Muscle of leg (tissue), 16 donors: ENCODE measurements at places on chromosomes 6 and 20. TPM values are rescaled to one million over a fixed set of nuclear protein-coding genes. Genes with fewer than 3 reads are reported as not detected.

Gene SLC35D3
- not detected for total RNA-seq

Gene PKIB
- 1.6 TPM for total RNA-seq

Gene ENPP5
- 4.7 TPM for total RNA-seq

Gene GPX5
- total RNA-seq, result not detected

Gene KIAA1586
- total RNA-seq, result 11.8 TPM

Gene LY6G6D
- 0.58 TPM for total RNA-seq

Gene ZSCAN23
- total RNA-seq, result 5.5 TPM

Gene IPCEF1
- total RNA-seq, result 1.4 TPM

Gene WFDC5
- not detected for total RNA-seq

Gene SPATS1
- not detected for total RNA-seq

GRCh38 chr6:95847061-95847460 is 168.7 kb upstream of the FUT9 start:
- no peak for DNase-seq

DNA sequence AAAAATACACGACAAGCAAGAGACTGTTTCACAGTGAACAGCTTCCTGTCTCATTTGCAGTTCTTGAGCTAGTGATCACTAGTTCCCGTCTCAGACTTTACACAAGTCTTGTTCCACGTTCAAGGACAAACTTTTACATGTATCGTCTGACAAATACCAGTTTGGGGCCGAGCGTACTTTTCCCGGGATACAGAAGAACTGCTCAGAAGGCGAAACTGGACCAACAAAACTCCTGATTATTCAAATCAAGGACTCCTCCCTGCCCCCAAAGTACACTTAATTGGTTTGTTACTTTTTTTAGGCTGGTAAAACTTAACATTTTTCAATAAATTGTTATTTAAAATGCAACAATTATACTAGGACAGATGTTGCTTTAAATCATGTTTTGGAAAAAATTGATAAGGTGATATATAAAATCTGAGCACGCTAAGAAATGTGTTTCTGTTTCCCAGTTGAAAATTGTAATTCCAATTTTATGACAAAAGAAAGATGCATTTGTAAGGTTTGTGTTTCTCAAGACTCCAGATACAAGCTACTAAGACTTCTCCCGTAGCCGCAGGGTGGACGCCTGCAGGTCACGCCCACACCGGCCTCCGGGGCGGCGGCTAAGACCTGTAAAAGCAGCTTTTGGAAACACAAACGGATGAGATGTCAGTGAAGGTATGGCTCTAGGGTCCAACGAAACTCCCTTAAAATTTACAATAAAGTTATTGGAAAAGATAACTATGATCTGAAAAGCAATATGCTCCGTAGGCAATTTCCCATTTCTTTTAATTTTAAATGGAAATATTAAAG is 16.8 kb upstream of the TCFL5 start:
- DNase-seq, result no peak

GRCh38 chr20:47493963-47494293 is 7.8 kb upstream of the NCOA3 start:
- no peak for DNase-seq

GRCh38 chr6:72825315-72825911 is 203.5 kb downstream of the KCNQ5 start:
- DNase-seq, result no peak

GRCh38 chr6:24916496-24916895 is 19.3 kb downstream of the RIPOR2 start:
- DNase-seq, result no peak

GRCh38 chr6:88780714-88781389 is 182.6 kb downstream of the RNGTT start:
- peak; percentile 73 for DNase-seq

GRCh38 chr6:156718647-156719394 is 58.4 kb upstream of the ARID1B start:
- DNase-seq, result peak; percentile 13

DNA sequence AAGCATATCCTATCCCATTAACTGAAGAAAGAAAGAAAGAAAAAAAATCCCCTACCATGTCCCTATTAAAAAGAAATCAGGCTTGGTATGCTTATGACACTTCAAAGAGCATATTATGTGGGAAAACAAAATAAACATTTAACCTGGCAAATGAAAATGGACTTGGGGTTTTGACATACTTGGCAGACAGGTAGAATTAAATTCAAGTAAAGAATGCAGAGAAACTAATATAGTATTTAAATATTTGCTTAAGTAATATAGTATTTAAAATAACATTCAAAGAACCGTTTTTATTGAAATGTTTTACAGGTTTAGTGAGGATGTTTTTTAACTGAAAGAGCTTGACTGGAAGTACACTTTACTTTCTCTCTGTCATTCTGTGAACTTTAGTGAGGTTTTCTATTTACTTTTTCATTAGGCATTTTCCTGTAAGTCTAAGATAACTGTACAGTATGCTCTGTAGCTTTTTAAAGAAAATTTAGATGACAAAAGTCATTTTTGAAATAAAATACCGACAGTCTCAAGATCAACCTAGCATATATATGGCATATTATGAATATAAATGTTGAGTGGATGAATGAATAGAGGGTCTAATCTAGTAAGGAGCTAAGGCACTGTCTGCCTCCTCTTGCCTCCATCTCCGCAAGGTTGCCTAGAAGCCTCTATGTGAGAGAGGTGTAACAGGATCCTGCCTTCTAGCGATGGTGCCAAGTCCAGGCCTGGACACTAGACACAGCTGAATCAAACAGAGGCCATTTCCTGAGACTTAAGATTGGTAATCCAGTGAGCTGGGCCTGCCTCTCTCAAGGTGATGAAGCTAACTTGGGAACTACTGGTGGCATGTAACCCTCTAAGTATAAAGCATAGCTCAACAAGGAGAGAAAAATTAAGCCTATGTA is 344.4 kb upstream of the RUNX2 start:
- no peak for DNase-seq

GRCh38 chr20:10172998-10173655 is 45.5 kb upstream of the SNAP25 start:
- no peak for DNase-seq

- no peak for DNase-seq
These were observed 243.0 kb downstream of the BMP2 start for GRCh38 chr20:7010527-7010926.

GRCh38 chr6:15389084-15389764 is 143.4 kb downstream of the JARID2 start:
- DNase-seq, result peak; percentile 58

DNA sequence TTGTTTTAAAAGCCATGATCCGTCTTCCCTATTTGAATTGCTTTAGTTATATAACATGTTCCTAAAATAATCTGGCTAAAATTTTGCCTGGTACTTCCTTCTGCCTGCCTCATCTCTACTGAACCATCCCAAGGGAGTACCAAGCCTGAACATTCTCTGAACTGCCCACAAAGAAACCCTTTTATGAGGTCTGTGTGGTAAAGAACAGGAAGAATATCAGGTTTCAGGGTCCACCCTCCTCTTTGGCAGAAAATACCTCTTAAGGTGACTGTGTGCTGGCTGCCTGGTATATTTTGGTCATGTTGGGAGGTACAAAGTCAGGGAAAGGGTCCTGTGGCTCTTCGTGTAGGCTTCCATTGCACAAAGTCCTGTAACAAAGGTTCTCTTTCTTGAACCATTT is 574.1 kb upstream of the CHD6 start:
- no peak for DNase-seq

DNA sequence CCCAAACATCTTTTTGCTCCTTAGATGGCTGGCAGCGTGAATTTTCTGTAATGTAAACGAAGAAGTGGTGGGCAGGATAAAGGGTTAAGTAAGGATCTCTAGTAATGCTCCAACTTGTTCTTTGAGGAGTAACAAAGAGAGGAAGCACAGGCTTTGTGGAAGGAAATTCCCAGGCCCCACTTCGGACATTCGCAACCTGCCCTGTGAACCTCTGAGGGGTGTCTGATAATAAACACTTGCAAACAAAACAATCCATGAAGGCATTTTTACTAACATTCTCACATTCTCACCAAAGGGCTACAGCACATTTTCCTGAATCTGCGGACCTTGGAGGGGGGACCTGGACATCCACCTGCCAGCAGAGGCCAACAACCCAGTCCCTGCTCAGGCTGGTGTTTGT is 25.8 kb upstream of the ADGRF5 start:
- DNase-seq, result peak; percentile 25

DNA sequence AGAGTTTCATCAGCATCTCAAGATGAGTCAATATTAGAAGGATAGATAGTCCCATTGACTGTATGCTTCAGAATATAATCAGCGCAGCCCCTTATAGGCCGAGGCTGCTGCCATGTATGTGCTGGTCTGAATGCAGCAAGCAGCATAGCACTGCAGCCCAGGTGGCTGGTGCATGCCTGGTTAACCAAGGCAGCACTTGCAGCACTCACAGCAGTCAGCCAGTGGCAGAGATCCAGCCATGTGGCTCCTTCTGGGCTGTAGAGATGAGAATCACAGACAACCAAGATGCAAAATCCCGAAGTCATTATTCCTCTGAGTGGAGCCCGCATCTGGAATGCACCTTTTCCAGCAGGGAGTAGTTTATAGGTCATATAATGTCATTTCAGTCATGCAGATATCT is 251.9 kb downstream of the UST start:
- peak; percentile 26 for DNase-seq

DNA sequence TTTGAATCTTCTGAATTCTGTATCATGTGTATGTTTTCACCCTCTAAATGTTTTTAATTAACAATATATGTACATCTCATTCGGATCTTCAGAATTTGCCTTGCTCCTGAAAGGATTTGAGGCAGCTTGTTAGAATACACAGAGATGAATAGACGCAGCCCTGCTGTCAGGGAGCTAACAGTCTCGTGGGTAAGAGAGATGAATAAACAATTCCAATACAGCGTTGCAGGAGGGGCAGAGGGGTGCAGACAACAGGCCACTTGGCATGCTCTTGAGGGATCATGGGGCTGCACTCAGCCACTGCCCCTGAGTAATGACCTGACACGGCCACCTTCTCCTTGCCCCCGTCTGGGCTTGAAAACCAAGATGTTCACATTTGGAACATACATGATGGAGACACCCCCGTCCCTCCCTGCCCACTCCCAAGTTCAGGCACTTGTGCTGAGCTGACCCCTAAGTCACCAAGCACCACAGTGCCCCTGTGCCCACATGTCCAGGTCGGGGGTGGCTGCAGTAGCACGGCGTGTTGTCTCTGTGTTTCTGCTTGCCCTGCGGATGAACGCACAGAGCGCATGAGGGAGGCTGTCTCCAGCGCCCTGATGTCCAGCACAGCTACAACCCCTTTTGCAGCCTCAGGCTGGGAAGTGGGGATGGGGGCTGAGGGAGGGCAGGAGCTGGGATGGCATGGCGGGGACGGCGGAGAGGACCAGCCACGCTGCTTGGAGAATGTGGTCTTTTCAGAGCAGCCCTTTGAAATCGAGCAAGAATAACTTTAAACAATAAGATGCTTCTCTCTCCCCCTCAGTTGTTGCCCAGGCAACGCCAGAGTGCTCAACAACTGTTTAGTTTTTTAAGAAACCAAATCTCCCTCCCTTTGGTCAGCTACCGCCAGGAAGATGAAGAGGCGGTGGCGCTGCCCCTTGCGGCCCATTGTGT is 33.0 kb upstream of the CDH22 start:
- peak; percentile 67 for DNase-seq

DNA sequence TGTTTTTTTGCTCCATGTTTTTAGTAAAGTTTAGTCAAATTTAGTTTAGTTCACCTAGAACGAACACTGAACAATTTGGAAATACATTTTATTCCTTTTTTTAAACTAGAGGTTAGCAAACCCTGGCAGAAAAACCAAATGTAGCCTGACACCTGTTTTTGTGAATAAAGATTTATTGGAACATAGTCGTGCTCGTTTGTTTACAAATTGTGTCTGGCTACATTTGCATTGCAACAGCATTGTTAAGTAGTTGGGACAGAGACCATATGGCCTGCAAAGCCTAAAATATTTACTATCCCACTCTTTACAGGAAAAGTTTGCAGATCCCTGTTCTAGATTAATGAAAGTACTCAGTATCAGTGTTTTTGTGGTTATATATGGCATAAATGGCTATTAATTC is 56.9 kb downstream of the CD109 start:
- DNase-seq, result no peak

GRCh38 chr20:41897708-41898107 is 279.5 kb upstream of the CHD6 start:
- DNase-seq, result no peak

- DNase-seq, result no peak
These were observed 53.8 kb upstream of the HDAC2 start for GRCh38 chr6:114024746-114025145.
